ENCODE measurements at places on chromosomes 11 and 22.

DNA sequence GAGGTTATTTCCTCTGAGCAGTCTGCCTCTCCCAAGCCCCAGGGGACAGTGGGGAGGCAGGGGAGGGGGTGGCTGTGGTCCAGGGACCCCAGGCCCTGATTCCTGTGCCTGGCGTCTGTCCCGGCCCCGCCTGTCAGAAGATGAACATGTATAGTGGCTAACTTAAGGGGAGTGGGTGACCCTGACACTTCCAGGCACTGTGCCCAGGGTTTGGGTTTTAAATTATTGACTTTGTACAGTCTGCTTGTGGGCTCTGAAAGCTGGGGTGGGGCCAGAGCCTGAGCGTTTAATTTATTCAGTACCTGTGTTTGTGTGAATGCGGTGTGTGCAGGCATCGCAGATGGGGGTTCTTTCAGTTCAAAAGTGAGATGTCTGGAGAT, 3.1 kb downstream of the PIM3 start:
- no peak for DNase-seq

- DNase-seq = no peak
Measured at GRCh38 chr11:22331771-22332170, 6.4 kb upstream of the SLC17A6 start.

DNA sequence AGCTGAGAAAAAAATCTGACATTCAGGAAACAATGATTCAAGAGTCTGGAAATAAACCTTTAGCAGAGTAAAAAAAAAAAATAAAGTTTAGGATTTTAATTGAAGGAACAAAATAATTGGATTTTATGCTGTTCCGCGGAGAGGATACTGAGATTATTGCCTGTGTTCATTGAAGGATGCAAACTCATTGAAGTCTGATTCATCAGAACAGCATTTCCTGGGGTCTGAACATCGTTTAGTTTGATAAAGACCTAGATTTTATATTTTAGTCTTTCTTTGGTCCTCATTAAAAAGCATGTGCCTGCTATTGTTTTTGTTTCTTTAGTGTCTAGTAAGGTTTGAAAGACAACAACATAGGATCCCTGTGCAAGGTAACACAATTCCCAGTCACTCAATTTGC, 4.5 kb downstream of the TLCD5 start:
- DNase-seq = no peak

GRCh38 chr11:124193221-124194010, 10.3 kb downstream of the OR10D3 start:
- DNase-seq = no peak

GRCh38 chr22:41127451-41127850, 35.1 kb downstream of the EP300 start:
- no peak for DNase-seq

DNA sequence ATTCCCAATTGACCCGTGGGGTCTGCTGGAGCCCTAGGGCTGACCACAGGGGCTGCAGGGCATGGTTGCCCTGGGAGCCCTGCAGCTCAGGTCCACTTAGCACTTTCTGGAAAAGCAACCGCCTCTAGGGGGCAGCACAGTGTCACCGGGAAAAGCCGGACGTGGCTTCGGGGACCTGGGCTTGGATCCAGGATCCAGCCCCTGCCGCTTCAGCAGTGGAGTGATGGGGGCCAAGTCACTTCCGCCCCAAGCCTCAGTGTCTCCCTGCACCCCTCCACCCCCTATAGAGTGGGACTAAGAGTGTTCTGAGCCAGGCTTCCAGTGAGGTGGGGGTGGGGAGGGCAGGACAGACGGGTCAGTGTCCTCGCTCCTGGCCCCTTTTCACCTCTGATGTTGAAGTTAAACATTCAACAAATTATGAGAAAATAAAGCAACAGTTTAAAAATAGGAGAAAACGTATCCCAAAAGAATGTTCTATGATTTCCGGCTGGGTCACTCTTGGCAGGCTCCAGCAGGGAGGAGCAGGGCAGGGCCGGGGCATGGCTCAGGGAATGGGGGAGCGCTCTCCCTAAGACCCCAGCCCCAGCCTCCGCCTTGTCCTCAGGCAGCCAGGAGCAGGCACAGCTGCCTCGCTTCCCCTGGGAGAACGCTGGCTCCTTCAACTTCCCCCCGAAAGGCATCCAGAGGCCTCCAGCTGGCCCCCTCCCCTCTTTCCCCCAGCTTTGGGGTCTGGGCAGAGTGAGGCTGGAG, 96.5 kb upstream of the FGF3 start:
- peak; percentile 53 for DNase-seq

DNA sequence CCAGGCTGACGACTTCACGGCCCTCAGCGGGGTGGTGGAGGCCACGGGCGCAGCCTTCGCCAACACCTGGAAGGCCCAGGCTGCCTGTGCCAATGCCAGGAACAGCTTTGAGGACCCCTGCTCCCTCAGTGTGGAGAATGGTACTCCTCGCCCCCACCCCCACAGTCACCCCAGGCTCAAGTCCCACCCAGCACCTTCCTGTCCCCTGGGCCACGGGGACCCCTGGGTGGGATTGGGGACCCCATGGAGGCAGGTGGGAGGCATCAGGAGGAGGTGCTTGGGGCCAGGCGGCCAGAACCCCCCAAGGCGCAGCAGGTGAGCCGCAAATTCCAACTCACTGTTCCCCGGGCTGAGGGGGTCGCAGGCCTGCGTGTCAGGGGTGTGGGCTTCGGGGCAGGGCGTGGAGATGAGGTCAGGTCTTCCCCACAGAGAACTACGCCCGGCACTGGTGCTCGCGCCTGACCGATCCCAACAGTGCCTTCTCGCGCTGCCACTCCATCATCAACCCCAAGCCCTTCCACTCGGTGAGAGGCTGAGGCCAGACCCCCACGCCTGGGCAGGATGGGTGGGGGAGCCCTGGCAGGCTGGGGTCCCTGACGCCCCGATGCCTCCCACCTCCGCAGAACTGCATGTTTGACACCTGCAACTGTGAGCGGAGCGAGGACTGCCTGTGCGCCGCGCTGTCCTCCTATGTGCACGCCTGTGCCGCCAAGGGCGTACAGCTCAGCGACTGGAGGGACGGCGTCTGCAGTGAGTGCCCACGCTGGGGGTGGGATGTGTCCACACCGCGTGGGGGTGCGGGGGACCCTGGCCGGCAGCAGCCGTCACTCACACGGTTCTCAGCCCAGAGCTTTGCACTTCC, 9.4 kb downstream of the MUC5B start:
- DNase-seq = no peak

DNA sequence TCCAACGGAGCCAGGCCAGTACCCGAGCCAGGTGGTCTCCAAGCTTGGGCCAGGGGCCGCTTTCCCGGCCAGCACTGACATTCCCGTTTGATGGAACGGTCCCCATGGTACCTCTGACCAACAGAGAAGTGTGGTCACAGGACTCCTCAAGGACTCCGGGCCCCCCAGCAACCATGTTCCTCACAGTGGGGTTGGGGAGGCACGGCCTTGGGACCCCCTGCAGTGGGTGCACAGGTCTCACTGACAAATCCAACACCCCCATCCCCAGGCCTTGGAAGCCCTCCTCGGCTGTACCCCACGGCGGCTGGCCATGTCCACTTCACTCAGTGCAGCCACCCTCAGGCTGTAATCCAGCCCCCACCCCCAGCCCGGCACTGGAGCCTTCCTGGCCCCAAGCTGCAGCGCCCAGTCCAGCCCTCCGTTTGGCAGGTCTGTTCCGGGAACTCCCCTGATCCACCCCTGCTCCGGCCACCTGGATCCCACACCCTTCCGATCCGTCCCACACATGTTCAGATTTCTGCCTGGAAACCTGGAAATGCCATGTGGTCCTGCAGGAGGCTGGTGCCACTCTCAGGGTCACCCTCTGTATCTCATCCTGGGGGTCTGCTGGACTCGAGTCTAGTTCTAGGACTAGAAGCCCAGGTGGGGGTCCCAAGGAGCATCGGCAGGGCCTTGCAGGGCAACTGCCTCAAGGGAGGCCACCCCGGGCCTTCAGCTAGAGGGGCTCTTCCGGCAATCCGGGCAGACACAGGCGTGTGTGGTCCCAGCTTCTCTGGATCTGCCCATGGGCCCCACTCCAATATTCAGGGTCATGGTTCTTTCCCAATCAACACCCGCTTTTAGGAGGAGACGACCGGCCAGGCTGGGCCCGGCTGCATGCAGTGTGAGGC, 26.6 kb downstream of the TBX1 start:
- no peak for DNase-seq

GRCh38 chr11:92841719-92842118, 127.7 kb upstream of the MTNR1B start:
- DNase-seq = no peak

- no peak for DNase-seq
Measured at GRCh38 chr22:20920881-20921203, 3.6 kb downstream of the CRKL start.

- DNase-seq = no peak
Measured at GRCh38 chr22:40997520-40997919, 46.3 kb downstream of the RBX1 start.

DNA sequence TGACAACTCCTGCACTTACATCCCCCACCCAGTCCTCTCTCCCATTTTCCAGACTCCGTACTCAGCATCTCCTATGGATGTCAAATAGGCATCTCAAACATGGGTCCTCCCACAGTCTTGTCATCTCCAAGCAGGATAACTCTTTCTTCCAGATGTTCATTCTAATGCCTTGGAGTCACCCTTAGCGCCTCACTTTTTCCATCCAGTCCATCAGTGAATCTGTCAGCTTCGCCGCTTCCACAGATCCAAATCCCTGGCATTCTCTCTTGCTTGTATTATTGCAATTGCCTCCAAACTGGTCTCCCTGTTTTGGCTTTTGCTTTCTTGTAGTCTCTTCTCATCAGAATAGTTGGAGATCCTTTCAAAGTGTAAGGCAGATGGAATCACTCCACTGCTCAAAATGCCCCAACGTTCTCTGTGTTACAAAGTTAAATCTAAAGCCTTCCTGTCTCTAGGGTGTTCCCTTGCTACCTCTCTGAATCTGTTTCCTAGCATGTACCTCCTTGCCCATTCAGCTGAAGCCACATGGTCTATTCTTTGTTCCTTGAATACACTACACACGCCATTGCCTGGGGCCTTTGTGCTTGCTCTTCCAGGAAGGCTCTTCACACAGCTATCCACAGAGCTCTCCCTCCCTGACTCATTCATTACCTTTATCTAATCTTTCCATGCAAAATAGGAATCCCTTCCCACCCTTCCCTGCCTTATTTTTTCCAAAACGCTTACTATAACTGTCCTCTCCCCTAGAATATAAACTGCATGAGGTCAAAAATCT, 64.8 kb downstream of the UBASH3B start:
- no peak for DNase-seq

- DNase-seq = no peak
Measured at GRCh38 chr11:16404781-16405285, 48.5 kb upstream of the SOX6 start.

GRCh38 chr11:100438376-100438775, 248.7 kb upstream of the ARHGAP42 start:
- DNase-seq = no peak

GRCh38 chr22:41043722-41044121, 48.7 kb upstream of the EP300 start:
- DNase-seq = no peak

- DNase-seq = no peak
Measured at GRCh38 chr11:57772562-57772961, 11.0 kb downstream of the CTNND1 start.

GRCh38 chr11:113778111-113778910, 1.3 kb upstream of the CLDN25 start:
- DNase-seq = no peak

Measured in GM12865 (cell line).